ENCODE measurements at places on chromosomes 4 and X.

DNA sequence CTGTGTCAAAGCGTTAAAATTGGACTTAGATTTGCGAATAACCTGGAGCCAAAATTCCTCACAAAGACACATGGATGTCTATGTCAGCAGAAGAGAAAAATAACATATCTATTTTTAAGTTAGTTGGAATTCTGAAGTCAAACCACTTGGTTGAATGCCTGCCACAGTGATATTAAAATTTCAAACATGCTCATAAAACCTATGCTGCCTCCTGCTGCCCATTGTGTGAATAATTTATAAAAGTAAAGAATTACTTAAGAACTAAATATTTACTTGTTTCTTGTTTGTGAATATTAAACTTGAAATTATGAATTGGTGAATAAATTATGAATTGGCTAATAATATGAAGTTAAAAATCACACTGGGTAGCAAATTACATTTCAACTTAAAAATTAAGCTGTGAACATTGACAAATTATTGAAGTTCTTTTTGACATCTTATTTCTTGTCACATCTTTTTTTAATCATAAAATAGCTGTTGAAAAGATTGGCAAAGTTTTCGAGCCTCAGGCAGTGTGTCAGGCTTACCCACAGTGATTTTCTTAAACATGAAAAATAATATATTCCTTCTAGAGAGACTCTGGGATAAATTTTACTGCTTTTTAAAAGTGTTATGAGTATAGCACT lies 35.4 kb downstream of the FABP2 start:
- peak; percentile 25 for DNase-seq

GRCh38 chr4:184722798-184723197 lies 11.1 kb downstream of the CENPU start:
- DNase-seq: no peak

- DNase-seq: no peak
Observed at GRCh38 chrX:27860337-27860736, 52.5 kb downstream of the MAGEB10 start.

DNA sequence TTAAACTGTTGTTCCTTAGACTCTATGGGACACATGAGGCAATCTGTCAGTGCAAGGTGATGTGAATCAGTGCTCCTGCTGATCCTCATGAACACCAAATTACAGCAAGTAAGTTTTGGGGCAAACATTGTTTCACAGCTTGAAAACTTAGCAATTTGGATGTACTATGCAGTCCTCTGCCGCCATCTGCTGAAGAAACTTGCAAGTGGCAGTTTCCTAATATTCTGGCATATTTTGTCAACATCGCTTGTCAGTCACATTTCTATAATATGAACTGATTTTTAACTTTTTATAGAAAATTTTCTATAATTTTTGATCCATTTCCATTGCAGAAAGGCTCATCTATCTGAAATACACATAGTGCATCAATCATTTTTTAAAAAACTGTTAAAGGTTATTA lies 56.3 kb downstream of the ZAR1 start:
- peak; percentile 30 for DNase-seq

GRCh38 chr4:166594326-166594946 lies 639.9 kb downstream of the SPOCK3 start:
- peak; percentile 32 for DNase-seq

GRCh38 chr4:151864068-151864467 lies 103.3 kb upstream of the GATB start:
- DNase-seq: no peak

GRCh38 chr4:56619816-56620215 lies 61.3 kb downstream of the HOPX start:
- no peak for DNase-seq

- no peak for DNase-seq
Observed at GRCh38 chr4:153019906-153020305, 83.8 kb downstream of the FHDC1 start.

- DNase-seq: no peak
Observed at GRCh38 chr4:38842994-38843393, 13.6 kb downstream of the TLR6 start.

GRCh38 chr4:152462695-152463094 lies 73.2 kb downstream of the FBXW7 start:
- no peak for DNase-seq

GRCh38 chrX:109931677-109932076 lies 71.2 kb upstream of the TMEM164 start:
- no peak for DNase-seq

DNA sequence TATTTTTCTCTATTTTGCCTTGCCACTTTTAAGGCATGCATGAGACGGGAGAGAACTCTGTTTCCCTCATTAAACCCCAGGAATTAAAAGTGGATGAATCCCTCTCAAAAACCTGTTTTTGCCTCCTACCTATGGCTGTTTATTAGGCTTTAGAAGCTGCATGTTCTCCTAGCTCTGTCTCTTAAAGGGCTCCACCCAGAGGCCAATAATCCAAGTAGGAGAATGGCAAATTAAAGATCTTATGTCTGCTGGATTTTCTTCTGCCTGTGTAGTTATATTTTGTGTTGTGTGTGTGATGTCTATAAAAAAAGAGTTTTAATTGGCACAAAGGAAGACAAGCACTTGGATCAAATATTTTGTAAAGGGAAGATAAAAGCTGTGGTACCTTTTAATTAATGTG lies 32.4 kb downstream of the MAGEC1 start:
- DNase-seq: no peak

DNA sequence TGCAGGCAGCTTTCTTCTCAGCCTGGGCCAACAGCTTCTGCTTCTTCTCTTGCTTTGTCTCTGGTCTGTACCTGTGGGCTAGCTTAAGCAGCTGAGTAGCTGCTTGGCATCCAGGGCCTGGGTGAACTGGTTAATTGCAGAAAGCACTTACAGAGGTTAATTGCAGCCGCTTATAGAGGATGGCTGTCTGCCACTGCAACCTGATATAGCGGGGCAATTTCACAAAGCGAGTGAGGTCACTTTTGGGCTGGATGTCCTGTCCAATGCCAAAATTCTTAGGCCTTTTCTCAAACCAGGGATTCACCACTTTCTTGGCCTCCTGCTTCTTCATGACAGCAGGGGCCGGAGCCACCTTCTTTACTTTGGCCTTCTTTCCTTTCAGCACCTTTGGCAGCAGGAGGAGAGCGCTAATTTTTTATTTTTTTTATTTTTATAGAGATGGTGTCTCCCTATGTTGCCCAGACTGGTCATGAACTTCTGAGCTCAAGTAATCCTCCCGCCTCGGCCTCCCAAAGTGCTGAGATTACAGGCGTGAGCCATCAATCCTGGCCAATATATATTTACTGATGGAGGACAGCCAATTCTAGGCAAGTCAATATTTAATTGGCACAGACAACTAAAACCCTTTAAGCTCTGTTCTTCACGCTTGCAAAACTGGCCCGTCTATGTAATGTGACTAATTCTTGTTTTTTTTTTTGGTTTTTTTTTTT lies 61.0 kb downstream of the ENOPH1 start:
- no peak for DNase-seq

Data from RPMI8226 (cell line).